Head of caudate nucleus (tissue), 42 donors: ENCODE measurements at places on chromosomes 6 and 20.

DNA sequence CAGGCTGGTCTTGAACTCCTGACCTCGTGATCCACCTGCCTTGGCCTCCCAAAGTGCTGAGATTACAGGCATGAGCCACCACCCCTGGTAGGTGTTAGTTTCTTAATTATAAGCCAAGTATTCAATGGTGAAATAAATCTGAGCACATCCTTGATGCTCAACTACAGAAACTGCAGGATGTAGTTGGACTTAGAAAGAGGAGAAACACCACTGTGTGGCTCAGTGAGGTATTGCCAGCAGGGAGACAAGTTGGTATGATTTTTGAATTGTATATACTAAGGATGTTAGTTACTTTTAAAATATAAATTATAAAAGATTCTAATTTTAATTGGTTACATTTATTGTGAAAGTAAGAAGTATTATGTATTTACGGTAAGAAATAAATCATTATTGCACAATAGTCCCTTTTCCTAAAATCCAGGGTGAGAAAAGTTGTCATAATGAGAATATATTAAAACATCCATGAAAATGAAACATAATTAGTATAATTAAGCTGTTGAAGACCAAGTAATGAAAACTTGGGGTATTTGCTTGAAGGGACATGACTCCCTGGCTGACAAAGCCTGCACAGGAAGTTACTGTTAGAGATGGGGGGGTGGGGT is 17.6 kb downstream of the SLC18B1 start:
- no peak for DNase-seq

DNA sequence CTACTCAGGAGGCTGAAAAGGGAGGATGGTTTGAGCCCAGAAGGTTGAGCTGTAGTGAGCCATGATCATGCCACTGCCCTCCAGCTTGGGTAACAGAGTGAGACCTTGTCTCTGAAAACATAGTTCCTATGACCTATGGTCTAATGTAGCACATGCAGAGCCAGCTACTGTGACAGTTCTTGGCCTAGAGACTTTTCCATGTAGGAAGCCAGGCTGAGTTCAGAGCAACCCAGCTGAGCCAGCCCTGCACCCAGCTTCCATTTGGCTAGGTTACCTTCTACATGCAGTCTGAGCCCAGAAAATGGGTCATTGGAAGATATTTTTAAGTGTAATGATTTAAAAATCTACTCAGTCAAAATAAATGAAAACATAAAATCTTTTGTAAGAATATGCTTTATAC is 92.8 kb downstream of the FNDC1 start:
- DNase-seq = no peak

- DNase-seq = no peak
Measured at GRCh38 chr6:160454303-160454702, 106.1 kb downstream of the SLC22A3 start.

DNA sequence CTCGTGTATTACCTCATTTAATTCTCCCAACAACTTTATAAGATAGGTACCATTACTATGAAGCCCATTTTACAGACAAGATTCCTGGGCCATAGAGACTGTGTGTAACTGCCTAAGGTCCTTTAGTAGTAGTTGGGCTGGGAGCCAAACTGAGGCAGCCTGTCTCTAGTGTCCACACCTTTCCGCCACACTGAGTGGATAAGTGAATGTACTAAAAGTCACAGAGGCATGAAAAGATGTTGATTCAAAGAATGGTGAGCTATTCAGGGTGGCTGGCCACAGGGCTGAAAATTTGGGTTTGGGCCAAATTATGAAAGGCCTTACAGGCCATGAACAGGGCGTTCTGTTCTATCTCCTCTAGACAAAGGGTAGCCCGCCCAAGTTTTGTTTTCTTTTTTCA is 11.0 kb downstream of the CD24 start:
- no peak for DNase-seq

DNA sequence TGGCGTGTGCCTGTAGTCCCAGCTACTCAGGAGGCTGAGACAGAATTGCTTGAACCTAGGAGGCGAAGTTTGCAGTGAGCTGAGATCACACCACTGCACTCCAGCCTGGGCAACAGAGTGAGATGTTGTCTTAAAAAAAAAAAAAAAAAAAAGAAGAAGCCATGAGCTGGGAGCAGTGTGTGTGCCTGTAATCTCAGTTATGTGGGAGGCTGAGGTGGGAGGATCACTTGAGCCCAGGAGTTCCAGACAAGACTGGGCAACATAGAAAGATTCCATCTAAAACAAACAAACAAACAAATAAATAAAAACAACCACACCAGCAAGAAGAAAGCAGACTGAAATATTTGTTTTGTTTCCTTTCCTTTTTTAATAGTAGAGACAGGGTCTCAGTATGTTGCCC is 62.2 kb upstream of the KIF13A start:
- no peak for DNase-seq

DNA sequence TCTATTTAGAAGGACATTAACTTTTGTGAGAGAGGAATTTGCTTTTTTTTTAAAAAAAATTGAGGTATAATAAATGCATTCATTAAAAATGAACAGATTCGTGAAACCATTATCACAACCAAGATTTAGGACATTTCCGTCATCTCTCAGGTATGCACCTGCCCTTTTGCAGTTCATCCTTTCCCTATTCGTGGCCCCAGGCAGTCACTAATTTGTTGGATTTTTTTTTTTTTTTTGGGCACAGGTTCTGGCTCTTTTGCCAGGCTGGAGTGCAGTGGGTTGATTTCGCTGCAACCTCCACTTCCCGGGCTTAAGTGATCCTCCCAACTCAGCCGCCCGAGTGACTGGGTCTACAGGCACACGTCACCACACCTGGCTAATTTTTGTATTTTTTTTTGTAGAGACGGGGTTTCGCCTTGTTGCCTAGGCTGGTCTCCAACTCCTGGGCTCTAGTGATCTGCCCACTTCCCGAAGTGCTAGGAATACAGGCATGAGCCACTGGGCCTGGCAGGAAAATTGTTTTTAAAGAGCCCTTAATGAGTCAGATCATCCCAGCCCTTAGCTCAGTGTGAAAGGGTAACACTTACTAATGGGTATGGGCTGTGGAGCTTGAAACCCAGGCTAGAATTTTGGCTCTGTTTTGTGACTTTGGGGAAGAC is 9.2 kb downstream of the PHF3 start:
- no peak for DNase-seq

- no peak for DNase-seq
Measured at GRCh38 chr20:17844549-17845298, 123.9 kb downstream of the SNX5 start.

DNA sequence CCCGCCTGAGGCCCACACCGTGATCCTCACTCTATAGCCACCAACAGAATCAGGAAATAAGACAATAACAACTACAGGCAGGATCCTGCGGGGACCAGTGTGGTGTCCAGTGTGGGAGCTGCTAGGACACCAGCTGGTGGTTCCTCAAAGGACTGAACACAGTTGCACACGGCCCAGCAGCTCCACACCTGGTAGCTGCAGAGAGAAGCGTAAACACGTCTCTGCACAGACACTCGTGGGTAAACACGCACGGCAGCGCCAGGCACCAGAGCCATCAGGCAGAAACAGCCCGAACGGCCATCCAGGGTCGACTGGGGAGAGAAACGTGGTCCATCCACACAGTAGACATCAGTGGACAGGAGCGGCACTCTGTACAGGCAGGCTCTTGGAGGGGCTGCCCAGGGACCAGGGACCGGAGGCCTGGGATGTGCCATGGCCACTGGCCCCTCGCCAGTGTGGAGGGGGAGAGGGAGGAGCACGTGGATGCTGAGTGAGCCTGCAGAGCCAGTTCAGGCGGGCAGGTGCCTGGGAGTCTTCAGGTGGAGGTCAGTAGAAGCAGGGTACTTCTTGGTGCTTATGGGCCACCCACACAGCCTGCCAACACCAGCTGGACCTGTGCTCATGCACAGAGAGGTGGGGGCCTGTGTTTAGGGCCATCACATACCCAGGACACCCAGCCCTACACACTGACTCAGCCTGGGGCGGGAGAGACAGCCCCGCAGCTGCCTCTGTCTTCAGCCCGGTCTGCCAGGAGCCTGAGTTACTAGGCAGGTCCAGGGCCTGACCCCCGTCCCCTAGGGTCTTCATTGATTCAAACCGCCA is 7.4 kb upstream of the LAMA5 start:
- DNase-seq = no peak

DNA sequence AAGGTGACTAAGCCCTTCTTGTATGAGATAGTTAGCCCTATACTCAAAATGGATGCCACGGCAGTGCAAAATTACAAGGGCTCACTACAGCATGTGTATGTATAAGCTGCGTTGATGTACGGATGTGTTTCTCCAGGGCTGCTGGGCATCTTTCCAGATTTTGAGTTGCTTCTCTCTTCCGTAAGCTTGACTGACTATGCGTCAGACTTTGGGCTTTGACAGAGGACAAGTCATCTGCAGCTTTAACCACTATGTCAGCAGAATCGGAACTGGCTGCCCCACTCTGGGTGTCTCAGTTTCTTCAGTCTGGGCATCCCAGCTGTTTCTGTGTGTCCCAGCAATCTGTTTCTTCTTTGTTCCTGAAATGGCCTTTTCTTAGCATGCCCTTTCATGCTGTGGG is 241.6 kb downstream of the BTBD3 start:
- DNase-seq = no peak

GRCh38 chr6:155260686-155261085 is 3.1 kb upstream of the CLDN20 start:
- no peak for DNase-seq

DNA sequence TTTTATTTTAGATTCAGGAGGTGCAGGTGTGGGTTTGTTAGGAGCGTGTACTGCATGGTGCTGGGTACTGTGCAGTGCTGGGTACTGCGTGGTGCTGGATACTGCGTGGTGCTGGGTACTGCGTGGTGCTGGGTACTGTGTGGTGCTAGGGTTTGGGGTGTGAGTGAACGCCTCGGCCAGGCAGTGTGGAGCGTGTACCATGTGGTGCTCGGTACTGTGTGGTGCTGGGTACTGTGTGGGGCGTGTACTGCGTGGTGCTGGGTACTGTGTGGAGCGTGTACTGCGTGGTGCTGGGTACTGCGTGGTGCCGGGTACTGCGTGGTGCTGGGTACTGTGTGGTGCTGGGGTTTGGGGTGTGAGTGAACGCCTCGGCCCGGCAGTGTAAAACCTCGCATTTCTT is 62.9 kb downstream of the WDR27 start:
- DNase-seq = no peak

DNA sequence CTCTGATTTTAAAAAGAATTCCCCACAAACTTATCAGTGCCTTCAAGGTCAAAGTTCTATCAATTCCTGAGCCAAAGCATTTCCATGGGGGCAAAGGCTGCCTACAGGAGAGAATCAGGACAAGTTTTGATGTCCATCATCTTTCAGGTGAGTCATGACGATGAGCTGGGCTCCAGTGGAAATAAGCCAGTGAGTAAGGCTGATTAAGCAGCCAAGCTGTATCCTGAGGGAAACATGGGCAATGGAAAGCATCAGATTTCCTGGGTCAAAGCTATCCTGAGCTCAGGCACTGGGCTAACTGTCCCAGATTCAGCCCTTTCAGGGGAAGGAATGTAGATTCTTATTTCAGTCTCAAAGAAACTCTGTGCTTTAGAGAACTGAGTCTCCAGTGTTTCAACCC is 377.4 kb downstream of the CD109 start:
- no peak for DNase-seq
